ENCODE measurements at places on chromosomes 2 and 18. TPM values are rescaled to one million over a fixed set of nuclear protein-coding genes. Genes with fewer than 3 reads are reported as not detected.

Gene TEX44
- total RNA-seq: not detected

Gene AQP12B
- not detected for total RNA-seq

Gene PIEZO2
- total RNA-seq: 0.85 TPM

Gene SP3
- 133 TPM for total RNA-seq

Gene ARHGEF33
- total RNA-seq: 1.5 TPM

Gene REG3G
- total RNA-seq: not detected
